HT1080 (cell line): ENCODE measurements at places on chromosomes 1 and 21. TPM values are rescaled to one million over a fixed set of nuclear protein-coding genes. Genes with fewer than 3 reads are reported as not detected.

GRCh38 chr1:244792188-244792850, 43.1 kb upstream of the COX20 start:
- no peak for DNase-seq

Gene FCRL4
- total RNA-seq: not detected in 2 replicates

Gene SDHB
- 292 and 299 TPM in 2 replicates for total RNA-seq

DNA sequence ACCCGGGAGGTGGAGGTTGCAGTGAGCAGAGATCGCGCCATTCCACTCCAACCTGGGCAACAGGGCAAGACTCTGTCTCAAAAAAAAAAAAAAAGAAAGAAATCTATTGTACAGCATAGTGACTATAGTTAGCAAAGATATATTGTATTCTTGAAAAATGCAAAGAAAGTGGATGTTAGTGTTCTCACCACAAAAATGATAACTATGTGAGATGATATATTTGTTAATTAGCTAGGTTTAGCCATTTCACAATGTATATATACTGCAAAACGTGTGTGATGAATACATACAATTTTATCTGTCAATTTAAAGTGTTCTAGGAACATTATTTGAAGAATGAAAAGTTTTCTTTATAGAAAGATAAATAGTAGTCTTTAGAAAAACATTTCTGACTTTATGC, 179.9 kb downstream of the AK5 start:
- no peak for DNase-seq

- no peak for DNase-seq
Measured at GRCh38 chr1:152388889-152389288, 25.2 kb downstream of the CRNN start.

DNA sequence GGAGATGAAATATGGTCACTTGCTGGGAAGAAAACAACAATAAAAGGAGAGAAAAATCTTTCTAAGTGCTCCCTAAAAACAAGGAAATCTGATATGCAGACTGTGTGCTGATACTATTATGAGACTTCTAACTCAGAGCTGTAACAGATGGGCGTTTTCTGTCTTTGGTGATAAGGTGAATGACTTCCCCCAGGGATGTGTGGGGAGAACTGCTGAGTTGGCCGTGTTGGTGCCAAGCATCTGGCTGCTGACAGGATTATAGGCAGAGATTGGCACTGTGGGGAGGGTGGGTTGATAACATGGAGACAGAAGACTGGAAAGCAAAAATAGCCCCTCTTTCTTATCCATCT, 438.5 kb upstream of the PLXNA2 start:
- DNase-seq: no peak

DNA sequence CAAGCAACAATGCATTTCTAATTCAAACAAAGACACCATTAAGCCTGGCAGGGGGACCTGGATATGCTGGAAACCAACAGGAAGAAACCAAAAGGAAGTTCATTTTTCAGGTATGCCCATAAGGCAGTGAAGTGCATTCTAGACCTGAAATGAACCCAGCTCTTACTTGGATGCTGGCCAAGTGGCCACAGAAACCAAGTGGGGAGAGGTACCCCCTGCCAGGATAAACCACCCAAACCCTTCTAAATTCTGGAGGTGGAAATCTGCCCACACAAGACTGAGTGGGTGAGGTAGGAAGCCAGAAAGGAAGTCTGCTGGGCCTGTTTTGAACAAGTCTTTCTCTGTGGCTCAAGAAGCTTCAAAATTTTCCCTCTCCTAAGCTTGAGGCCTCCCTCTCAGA, 2.6 kb downstream of the CD5L start:
- DNase-seq: no peak

- DNase-seq: peak; percentile 69
Measured at GRCh38 chr1:154992721-154993571, 440 bp upstream of the LENEP start.

DNA sequence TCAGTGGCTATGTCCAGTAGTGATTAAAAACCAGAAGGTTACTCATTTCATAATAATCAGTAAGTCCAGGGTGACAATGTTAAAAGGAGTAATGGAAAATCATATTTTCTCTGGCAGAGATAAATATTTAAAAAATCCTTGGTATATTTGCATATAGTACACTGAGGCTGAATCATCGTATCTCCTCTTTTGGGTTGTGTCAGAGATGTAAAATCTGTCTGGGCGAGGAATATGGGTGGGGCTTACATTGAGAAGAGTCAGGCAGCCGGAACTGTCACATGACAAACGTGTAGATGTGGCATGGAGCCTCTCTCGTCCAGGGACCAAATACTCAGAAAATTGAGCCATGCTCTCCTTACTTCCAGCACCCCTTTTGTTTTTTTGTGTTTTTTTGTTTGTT, 120.9 kb downstream of the FMN2 start:
- DNase-seq: no peak

DNA sequence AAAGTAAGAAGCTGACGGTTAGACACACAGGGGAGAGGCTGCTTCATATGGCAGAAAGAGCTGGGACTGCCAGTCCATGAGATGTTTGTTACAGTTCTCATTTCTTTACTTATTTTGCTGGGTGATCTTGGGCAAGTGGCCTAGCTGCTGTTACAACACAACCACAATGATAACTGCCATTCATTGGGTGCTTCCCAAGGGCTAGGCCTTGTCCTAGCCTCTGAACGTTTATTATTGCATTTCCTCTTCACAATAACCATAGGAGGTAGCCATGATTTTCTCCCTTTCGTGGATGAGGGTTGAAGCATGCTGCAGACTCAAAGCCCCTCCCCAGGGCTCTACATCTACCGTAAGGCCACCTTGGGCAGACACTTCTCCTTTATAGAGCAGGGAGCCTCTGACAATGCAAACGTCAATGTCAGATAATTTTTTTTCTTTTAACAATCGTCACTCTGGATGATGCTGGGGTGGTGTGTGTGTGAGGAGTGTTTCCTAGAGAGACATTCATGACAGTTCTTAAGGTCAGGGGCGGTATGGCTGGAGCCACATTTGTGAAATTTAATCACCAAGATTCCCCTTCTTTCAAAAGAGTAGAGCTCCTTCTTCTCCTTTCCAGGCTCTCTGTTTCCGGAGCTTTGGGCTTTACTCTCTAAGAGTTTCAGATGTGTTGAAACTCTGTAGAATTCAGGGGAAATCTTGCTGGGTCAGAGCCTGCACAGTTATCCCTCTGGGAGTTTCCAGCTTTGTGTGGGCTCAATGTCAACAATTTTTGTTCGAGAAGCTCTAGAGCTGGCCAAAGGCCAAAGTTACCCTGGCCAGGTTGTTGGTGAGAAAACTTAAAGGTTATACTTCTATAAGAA, 138.5 kb upstream of the SGIP1 start:
- DNase-seq: no peak

Gene GPR52
- total RNA-seq: 0.30 TPM in 1 of 2 replicates, not detected in the other

DNA sequence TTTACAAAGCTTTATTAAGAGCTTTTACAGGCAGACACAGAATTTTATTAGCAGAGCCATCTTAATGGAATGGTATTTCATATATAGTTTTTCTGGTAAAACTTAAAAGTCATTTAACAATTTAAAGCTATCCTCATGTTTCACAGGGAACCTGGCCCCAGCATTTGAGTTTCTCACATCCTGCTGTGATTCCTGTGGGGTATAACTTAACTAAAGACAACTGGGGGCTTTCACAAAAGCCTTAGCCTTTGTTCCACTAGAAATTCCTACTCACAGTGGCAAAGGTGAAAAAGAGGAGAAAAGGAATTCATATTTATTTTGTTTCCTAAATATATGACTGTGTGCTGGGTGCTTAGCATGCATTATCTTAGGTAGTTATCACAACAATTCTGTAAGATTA, 233.9 kb downstream of the DENND1B start:
- DNase-seq: no peak

DNA sequence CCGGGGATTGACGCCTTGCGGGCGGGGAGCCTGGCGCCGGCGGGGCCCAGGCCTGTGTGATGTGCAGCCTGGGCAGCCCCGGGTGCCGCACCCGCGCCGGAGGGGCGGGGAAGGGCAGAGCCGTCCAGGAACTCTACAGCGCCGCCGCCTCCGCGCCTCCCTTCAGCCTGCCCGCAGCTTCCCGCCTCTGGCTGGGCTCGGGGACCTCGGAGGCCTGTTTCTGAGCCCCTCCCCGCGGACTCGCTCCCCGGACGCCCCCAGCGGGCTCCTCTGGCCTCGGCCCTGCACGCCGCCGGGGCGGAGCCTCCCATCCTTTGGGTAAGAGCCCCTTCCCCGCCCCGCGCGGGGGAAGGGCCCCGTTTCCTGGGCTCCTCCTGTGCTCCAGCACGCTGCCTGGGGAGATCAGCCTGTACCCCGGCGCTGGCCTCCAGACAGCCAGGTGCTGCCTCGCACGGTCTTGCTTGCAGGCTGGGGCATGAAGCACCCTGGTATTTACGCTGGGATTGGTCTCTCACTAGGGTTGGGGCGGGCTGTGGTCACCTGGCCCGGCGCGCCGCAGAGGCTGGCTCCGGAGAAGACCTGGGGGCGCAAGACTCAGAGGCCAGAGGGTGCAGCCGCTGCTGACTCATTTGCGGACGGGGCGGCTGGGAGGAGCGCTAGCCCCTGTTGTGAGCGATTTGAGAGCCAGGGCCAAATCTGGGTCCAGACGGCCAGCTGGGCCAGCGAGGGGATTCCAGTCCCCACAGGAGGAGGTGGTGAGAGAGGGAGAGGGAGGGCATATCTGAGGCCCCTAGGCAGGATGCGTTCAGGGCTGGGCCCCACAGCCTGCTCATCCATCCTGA, 5.7 kb upstream of the ACOT11 start:
- DNase-seq: peak; percentile 93

DNA sequence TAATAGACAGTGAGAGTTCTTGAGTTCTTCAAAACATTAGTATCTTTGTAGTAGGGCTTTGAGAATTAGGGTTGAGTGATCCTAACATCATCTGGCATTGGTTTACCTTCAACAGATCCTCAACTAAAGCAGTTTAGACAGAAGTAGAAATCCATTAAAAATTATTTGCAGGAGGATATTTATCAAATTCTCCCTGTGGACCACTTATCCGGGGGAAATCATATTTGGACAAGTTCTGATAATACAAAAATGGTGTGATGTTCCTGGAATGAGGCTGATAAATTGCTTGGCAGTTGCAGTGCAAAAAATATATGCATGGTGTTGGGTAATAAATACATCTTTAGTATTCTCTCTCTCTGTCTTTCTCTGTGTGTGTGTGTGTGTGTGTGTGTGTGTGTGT, 115.1 kb upstream of the CHODL start:
- no peak for DNase-seq

Gene CFHR1
- not detected in 2 replicates for total RNA-seq

- no peak for DNase-seq
Measured at GRCh38 chr1:53519421-53519820, 60.2 kb downstream of the DMRTB1 start.

- DNase-seq: no peak
Measured at GRCh38 chr1:234559152-234559901, 50.7 kb downstream of the IRF2BP2 start.

GRCh38 chr1:119312500-119312899, 56.1 kb upstream of the HAO2 start:
- DNase-seq: no peak

GRCh38 chr21:15005391-15005790, 59.4 kb downstream of the NRIP1 start:
- DNase-seq: no peak

Gene GBP5
- 0.13 and 0.18 TPM in 2 replicates for total RNA-seq

GRCh38 chr1:16147156-16147926, 8.5 kb downstream of the EPHA2 start:
- DNase-seq: no peak

GRCh38 chr1:42747125-42747524, 7.1 kb upstream of the CLDN19 start:
- DNase-seq: no peak

- no peak for DNase-seq
Measured at GRCh38 chr1:202145068-202145743, 669 bp upstream of the ARL8A start.

GRCh38 chr1:9871707-9872425, 38.2 kb downstream of the CTNNBIP1 start:
- no peak for DNase-seq

DNA sequence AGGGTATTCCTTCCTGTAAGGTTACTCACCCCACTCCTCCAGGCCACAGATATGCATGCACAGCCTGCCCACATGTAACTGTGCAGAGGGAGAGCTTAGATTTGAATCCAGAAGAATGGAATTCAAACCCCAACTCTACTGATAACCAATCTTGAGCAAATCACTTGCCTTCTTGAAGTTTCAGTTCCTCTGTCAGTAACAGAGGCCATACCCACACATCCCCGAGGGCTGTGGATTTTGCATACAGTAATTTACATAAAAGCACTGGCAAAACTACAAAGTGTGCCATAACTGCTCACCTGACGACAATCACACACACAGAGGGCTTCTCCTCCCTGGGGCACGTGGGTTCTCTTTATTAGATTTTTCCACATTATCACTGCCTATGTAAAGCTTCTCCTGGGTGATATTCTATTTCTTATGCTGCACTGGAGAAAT, 18.6 kb downstream of the CD247 start:
- DNase-seq: no peak

- DNase-seq: no peak
Measured at GRCh38 chr1:41521766-41522165, 37.3 kb upstream of the EDN2 start.

- DNase-seq: no peak
Measured at GRCh38 chr1:203215573-203215972, 13.9 kb downstream of the CHIT1 start.

DNA sequence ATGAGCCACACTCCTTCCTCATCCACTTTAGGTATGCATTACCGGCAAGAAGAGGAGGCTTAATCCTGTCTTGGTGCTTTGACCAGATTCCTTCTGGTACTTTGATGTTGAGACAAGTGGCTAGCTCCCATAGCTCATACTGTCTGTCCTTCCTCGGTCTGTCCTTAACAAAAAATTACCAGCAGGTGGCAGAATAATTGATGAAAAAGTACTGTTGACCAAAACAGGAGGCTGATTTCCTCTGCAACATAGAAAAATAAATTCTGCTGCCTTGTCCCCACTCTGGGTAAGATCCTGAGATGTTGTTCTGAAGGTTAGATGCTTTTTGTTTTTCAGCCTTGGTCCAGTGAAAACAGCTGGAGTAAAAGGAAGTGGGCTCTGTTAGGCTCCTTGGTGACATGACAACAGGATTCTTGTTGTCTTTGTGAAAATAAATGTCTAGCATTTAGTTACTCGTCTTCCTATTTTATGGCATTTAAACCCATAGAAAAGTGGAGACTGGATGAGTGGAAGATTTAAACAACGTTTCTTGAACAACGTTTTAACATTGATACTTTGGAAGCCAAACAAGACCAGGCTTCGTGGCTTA, 11.2 kb upstream of the HJV start:
- DNase-seq: peak; percentile 61

Gene SEMA4A
- total RNA-seq: not detected in 2 replicates

- DNase-seq: peak; percentile 74
Measured at GRCh38 chr1:58412071-58412580, 134.4 kb downstream of the OMA1 start.

GRCh38 chr1:219812491-219813203, 115.7 kb downstream of the SLC30A10 start:
- DNase-seq: peak; percentile 82

GRCh38 chr1:153490272-153491051, 30.0 kb upstream of the S100A7 start:
- DNase-seq: peak; percentile 94

- DNase-seq: no peak
Measured at GRCh38 chr1:168772428-168773060, 43.5 kb upstream of the DPT start.

Gene SRP9
- 217 and 241 TPM in 2 replicates for total RNA-seq

Gene MMP23B
- total RNA-seq: not detected in 2 replicates

Gene LCE2A
- total RNA-seq: 0.47 and 3.0 TPM in 2 replicates

- no peak for DNase-seq
Measured at GRCh38 chr1:40701684-40702083, 10.2 kb downstream of the NFYC start.
